ENCODE measurements at places on chromosomes 7 and 10.

- no peak for DNase-seq
These were observed 1086.9 kb downstream of the NRG3 start for GRCh38 chr10:82961864-82962263.

GRCh38 chr7:36661135-36661840, 63.0 kb downstream of the AOAH start:
- no peak for DNase-seq

DNA sequence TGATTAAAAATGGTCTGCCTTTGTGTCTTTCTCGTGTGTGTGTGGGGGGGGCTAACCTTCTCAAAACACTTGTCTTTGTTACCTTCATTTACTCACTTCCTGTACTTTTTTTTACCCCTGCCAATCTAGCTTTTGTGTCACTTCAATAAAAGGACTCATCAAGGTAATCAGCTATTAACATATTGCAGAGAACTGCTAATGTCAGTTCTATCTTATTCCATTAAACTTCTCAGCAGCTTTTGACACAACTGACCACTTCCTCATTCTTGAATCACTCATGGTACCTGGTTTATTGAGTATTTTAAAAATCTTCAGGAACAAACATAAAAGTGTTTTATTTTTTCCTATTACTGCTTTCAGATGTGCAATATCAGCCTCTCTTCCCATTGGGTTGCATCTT, 59.8 kb downstream of the SLC25A40 start:
- no peak for DNase-seq

GRCh38 chr10:14360515-14360914, 29.8 kb upstream of the FRMD4A start:
- DNase-seq, result no peak

- no peak for DNase-seq
These were observed 43.4 kb downstream of the GOT1 start for GRCh38 chr10:99387071-99387470.

GRCh38 chr7:130227883-130228575, 20.4 kb downstream of the SSMEM1 start:
- DNase-seq, result no peak

DNA sequence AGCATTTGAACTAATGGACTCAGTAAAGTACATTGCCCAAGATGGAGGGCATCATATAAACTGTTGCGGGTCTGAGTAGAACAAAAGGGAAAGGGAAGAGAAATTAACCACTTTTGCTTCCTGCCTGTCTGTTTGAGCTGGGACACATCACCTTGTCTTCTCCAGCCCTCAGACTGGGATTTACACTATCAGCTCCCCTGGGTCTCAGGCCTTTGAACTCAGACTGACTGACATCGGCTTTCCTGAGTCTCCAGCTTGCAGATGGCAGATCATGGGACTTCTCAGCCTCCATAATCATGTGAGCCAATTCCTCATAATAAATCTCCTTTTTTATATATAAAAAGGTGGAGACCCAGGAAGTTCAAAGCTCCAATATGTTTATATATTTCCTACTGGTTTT, 23.0 kb upstream of the WASL start:
- DNase-seq, result no peak

GRCh38 chr7:91288208-91288824, 24.1 kb downstream of the FZD1 start:
- no peak for DNase-seq

GRCh38 chr10:79547973-79548372, 12.2 kb downstream of the SFTPA2 start:
- no peak for DNase-seq

DNA sequence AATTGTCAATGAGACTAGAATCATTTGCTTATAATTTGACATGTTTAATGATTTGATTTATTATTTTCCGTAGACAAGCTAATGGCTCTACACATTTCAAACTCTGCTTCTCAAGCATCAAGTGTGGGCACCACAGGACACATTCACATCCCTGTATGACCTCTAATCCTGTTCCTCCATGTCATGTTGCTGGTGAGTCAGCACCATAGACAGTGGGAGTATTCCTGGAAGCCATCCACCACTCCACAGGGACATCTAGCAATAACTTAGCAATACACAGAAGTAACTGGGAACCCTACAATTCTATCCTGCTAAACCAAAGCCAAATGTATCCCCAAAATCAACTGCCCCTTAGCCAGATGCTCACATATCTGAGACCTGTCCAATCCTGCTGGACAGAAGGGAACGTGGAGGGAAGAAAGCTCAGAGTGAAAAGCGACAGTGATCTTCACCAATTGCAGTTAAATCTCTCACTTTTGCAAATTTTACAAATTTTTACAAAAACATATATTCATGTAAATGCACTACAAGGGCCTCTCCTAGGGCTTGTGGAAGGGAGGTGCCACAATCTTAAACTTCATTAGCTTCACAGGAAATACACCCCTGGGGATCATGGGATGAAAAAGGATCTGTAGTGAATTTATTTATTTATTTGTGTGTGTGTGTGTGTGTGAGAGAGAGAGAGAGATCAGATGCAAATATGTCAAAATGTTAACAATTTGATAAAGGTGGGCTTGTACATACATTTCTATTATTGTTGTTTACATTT, 126.5 kb downstream of the GFRA1 start:
- no peak for DNase-seq

GRCh38 chr10:76729346-76729745, 908.3 kb downstream of the KCNMA1 start:
- no peak for DNase-seq

- DNase-seq, result no peak
These were observed 52.9 kb downstream of the C10orf67 start for GRCh38 chr10:23291551-23292334.

- no peak for DNase-seq
These were observed 430.5 kb upstream of the KLF6 start for GRCh38 chr10:4215485-4215884.

GRCh38 chr7:25964483-25964991, 187.5 kb upstream of the NFE2L3 start:
- no peak for DNase-seq

DNA sequence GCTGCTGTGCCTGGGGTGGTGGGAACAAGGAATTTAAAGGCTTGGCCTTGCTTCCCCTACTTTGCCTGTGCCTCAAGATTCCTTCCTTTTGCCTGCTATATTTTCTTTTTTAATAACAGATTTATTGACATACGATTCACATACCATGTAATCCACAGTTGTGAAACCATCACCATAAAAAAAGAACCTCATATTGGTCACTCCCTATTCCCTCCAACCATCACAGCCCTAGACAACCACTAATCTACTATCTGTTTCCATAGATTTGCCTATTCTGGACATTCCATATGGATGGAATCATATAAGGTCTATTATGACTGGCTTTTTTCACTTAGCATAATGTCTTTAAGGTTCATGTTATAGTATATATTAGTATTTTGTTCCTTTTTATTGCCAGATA, 59.3 kb upstream of the TRIM8 start:
- DNase-seq, result no peak

- DNase-seq, result no peak
These were observed 458.8 kb downstream of the SORCS1 start for GRCh38 chr10:106705681-106706100.

DNA sequence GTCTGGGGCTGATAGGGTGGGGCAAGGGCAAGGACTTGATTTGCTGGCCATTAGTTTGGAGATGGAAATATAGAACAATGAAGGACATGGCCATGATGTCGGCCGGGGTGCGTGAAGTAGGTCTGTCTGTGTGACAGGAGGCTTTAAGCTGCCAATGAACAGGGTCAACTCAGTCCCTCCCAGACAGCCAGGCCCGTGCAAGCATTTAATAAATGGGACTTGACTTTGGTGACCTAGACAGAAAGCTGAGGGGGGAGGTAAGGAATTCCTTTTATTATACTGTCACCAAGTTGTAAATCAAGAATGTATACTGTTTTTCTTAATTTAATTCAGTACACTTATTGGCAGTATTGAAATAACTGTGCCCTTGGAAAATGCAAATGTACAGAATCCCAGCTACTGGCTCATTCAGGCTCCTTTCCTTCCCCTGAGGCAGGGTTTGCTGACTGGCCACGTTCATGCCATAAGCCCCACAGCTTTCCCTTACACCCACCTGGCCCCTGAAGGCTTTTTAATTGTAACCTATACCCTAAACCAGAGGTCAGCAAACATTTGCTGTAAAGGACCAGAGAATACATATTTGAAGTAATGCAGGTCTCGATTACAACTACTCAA, 87.2 kb downstream of the WIPF3 start:
- DNase-seq, result no peak

DNA sequence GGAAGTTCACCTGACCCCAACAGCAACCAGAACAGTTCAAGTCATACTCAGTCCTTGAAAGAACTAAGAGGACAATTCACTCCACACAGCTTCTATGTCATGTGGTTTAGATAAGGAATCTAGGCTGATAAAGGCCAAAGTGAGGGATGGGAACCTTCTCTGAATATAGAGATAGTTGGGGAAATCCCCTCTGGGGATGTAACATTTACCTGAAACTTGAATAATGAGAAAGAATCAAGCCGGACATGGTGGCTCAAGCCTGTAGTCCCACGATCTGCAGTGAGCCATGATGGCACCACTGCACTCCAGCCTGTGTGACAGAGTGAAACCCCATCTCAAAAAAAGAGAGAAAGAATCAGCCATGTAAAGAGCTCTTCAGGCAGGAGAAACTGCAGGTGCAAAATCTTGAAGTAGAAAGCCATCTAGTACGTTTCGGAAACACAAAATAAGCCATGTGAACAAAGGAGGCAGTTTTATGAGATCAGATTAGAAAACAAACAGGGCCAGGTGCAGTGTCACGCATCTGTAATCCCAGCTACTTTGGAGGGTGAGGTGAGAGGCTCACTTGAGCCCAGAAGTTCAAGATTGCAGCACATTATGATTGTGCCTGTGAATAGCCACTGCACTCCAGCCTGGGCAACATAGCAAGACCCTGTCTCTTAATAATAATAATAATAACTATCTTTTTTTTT, 4.5 kb upstream of the DNMBP start:
- DNase-seq, result no peak

GRCh38 chr10:61662794-61663259, at the start of gene CABCOCO1:
TSS of gene CABCOCO1 (plus strand) at chr10:61662929. CDS start at chr10:61662973, 44 bp downstream.
- DNase-seq, result no peak

- DNase-seq, result no peak
These were observed 17.3 kb upstream of the ADRB1 start for GRCh38 chr10:114026189-114027040.

DNA sequence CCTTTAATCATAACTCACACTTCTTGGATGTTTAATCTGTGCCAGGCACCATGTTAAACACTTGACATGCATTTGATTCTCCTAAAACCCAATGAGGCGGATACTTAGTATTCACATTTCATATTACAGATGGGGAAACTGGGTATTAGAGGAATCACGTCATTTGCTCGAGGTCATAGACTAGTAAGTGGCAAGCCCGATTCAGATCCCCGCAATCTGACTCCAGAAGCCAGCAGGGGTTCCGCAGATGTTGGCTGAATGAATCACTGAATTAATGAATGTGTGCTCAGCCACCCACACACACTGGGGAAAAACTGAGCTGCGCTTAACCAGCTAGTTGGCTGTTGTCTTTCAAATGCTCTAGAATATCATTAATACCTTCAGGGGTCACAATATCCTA, 22.5 kb upstream of the ENO4 start:
- no peak for DNase-seq

- DNase-seq, result no peak
These were observed 48.3 kb downstream of the COL17A1 start for GRCh38 chr10:104037261-104037951.

- no peak for DNase-seq
These were observed 135.5 kb downstream of the NRF1 start for GRCh38 chr7:129746857-129747529.

GRCh38 chr10:100812978-100813377, 67.6 kb downstream of the PAX2 start:
- DNase-seq, result no peak

DNA sequence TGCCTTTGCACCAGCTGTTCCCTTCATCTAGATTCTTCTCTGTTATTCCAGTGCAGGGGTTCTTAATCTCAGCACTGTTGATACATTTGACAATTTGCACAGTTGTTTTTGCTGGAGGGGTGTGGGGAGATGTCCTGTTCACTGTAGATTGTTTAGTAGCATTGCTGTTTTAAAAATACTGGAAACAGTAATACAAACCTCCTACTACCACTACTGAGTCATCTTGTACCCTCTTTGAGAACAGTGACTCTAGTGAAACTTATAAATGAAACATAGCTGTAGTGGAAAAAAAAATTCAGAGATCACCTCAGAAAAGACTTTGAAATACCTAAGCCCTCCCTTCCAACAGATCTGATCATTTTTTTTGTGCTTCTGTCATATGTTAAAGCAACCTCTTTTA, 154.8 kb upstream of the TMEM196 start:
- no peak for DNase-seq

GRCh38 chr7:107951896-107952295, 51.1 kb downstream of the LAMB1 start:
- DNase-seq, result no peak

Data from stimulated activated CD4-positive, alpha-beta T cell treated with anti-CD3 and anti-CD28 coated beads, Interleukin-15, amount 100 ng/mL, for 1 hour (primary cell).